A172 (cell line): ENCODE measurements at places on chromosomes 4 and X. TPM values are rescaled to one million over a fixed set of nuclear protein-coding genes. Genes with fewer than 3 reads are reported as not detected.

DNA sequence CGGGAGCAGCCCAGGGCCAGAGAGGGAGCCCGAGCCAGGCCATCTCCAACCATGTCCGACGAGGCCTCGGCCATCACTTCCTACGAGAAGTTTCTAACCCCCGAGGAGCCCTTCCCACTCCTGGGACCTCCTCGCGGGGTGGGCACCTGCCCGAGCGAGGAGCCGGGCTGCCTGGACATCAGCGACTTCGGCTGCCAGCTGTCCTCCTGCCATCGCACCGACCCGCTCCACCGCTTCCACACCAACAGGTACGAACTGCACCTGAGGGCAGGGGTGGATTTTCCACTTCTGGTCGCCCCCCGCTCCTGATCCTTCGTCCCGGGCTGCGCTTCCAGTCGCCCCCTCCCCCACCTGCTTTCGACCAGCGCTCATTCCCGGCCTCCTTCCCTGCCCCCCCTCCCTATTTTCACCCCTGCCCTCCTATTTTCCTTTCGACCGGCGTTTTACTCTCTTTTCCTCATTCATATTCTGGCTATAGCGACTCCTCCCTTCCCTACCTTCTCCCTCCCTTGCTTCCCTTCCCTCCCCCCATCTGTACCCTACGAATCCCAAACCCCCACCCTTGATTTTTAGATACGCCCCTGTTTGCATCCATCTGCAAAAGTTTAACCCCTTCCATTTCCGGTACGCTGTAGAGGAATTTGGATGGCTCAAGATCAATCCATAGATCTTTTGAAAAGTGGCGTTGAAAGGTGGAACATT is 633 bp downstream of the FAM199X start:
- DNase-seq = peak; percentile 1

- DNase-seq = peak; percentile 54
Observed at GRCh38 chr4:84379917-84380641, 119.0 kb downstream of the NKX6-1 start.

DNA sequence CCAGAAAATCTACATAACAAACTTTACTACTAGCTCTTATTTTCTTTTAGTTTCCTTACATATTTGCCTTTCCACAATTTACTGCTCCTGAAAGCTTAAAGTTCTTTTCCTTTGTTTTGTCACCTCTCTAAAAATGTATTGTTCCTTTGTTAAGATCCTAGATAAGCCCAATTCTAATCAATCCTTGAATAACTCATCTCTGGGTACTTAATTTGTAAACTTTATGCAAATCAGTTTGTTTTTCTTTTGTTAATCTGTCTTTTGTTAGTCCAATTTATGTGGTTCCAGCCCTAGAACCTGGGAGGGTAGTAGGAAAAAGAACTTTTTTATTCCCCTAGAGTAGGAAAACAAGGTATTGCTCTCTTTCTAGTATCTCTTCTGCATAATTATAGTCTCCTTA is 444.7 kb downstream of the PCDH10 start:
- DNase-seq = no peak

Gene MAGEA10
- 0.57 and 0.86 TPM in 2 replicates for total RNA-seq

Gene TLR2
- not detected in 2 replicates for total RNA-seq

Gene MAGEA6
- total RNA-seq = 78.2 and 78.3 TPM in 2 replicates

Gene TRO
- 3.3 and 6.3 TPM in 2 replicates for total RNA-seq

Gene PRR32
- not detected in 2 replicates for total RNA-seq
